Mesendoderm (in vitro differentiated cells): ENCODE measurements at places on chromosomes 1 and 21.

- H3K36me3 ChIP-seq, result no peaks in the 10 kb centered on the region
- peaks cover 2% of the 10 kb centered on the region for H3K4me1 ChIP-seq
- DNase-seq, result no peak
- no peaks in the 10 kb centered on the region for H3K27me3 ChIP-seq
Measured at GRCh38 chr1:111509997-111510375, 6.6 kb upstream of the ADORA3 start.

DNA sequence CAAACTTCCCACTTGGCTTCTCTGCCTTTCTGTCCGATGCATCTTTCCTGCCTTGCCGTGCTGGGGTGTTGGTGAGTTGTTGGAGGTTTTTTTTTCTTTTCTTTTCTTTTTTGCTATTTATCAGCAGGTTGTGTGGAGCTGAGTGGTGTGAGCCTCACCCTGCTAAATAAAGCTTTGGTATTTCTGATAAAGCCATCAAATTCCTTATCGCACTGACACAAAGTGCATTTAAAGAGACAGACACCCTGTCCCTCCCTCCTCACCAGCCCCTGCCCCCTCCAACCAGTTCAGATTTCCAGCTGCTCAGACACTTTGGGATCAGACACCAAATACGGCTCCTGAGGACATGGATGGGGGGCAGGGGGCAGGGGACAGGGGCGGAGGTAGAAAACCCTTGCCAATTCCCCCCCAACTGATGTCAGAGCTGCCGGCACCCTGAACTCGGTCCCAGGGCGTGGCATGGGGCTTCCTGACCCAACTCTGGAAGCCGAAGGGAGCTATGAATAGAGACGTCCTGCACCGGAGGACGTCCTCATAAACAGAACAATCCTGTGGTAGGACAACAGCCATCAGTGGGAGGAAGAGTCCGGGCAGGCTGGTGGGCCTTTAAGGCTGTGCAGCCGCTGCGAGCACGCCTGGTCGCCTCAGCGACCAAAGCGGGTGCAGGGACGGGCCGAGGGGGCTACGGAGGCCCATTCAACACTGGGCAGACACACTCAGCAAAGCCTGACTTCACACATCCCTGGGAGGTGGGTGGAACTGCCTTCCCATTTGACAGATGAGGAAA, 79.0 kb downstream of the CASZ1 start:
- H3K27me3 ChIP-seq, result no peaks in the 10 kb centered on the region
- H3K36me3 ChIP-seq, result no peaks in the 10 kb centered on the region
- no peak overlapping the region for H3K4me3 ChIP-seq
- no peak overlapping the region for H3K27ac ChIP-seq
- H3K4me1 ChIP-seq, result no peaks in the 10 kb centered on the region

- H3K36me3 ChIP-seq, result no peaks in the 10 kb centered on the region
- peaks cover 3% of the 10 kb centered on the region for H3K27me3 ChIP-seq
- no peak for DNase-seq
- H3K4me3 ChIP-seq, result no peak overlapping the region
- H3K27ac ChIP-seq, result no peak overlapping the region
- no peaks in the 10 kb centered on the region for H3K4me1 ChIP-seq
Measured at GRCh38 chr1:61089338-61089737, 7.0 kb downstream of the NFIA start.

GRCh38 chr1:234772345-234773147, 162.6 kb upstream of the IRF2BP2 start:
- peak; percentile 97 for DNase-seq
- no peaks in the 10 kb centered on the region for H3K27me3 ChIP-seq
- H3K36me3 ChIP-seq, result no peaks in the 10 kb centered on the region
- peak overlapping the region; percentile 71 for H3K27ac ChIP-seq
- H3K4me1 ChIP-seq, result peaks cover 5% of the 10 kb centered on the region
- H3K4me3 ChIP-seq, result no peak overlapping the region

GRCh38 chr1:211639475-211640300, 35.7 kb downstream of the NEK2 start:
- H3K36me3 ChIP-seq, result no peaks in the 10 kb centered on the region
- H3K27me3 ChIP-seq, result no peaks in the 10 kb centered on the region
- H3K4me1 ChIP-seq, result peaks cover 2% of the 10 kb centered on the region

DNA sequence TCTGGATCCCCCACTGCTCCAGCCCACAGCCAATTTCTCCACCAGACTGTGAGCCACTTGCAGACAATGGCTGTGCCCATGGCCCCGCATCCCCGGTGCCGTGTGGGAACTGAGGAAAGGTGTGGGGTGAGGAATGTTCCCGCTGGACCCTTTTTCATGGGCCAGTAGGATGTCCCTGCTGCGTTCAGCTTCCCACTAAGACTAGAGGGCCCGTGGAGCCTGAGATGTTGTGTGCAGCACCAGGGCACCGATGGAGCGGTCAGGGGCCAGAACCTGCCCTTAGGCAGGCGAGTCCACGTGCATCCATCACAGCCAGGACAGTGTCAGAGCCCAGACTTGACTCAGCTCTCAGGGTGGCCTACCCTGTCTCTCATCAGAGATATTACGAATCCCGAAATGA, 105.7 kb upstream of the COL6A1 start:
- no peaks in the 10 kb centered on the region for H3K36me3 ChIP-seq
- no peak overlapping the region for H3K27ac ChIP-seq
- no peaks in the 10 kb centered on the region for H3K27me3 ChIP-seq
- no peaks in the 10 kb centered on the region for H3K4me1 ChIP-seq
- no peak overlapping the region for H3K4me3 ChIP-seq

DNA sequence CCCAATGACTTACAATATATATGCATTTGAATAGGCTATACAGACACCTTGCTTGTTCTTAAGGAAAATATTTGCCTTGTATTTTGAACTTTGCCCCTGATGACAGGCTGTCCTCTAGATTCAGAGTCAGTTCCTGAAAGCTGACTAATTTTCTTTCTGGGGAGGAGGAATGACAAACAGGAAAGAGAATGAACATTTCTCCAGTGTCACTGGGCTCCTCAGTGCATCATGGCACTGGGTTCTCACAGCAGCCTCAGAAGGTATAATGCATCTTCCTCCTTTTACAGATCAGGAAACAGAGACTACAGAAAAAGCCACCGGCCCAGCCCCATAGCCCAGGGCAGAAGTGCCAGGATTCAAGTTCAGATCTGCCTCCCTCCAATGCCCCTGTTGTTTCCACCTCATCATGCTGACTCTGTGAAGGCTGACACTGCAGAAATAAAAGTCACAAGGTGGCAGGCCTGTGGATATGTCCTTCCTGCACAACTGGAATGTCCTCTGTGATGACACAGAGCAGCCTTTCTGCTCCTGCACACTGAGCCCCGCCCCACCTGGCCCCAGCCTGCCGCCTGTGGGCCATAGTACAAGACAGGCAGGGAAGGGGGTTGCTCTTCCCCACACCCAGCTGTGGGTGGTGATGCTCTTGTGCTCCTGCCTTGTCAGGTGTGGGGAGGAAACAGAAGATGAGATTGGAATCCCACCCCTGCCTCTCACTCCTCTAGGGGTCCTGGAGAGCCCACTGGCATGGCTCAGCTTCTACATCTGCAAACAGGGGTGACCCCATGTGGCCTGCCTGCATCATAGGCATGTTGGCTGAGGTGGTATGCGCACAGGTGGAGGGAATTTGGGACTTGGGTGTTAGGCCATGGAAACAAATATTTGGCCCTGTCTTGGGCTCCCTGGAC, 6.4 kb downstream of the TTC22 start:
- H3K4me3 ChIP-seq, result no peak overlapping the region
- no peaks in the 10 kb centered on the region for H3K27me3 ChIP-seq
- no peaks in the 10 kb centered on the region for H3K36me3 ChIP-seq
- DNase-seq, result no peak

GRCh38 chr21:36615274-36615964, 83.5 kb upstream of the SIM2 start:
- H3K27me3 ChIP-seq, result no peaks in the 10 kb centered on the region
- H3K36me3 ChIP-seq, result no peaks in the 10 kb centered on the region
- H3K27ac ChIP-seq, result no peak overlapping the region
- H3K4me3 ChIP-seq, result no peak overlapping the region
- no peaks in the 10 kb centered on the region for H3K4me1 ChIP-seq
